ENCODE measurements at places on chromosomes 6 and 20.

- DNase-seq, result peak; percentile 22
Observed at GRCh38 chr6:18263418-18264218, 712 bp downstream of the DEK start.

DNA sequence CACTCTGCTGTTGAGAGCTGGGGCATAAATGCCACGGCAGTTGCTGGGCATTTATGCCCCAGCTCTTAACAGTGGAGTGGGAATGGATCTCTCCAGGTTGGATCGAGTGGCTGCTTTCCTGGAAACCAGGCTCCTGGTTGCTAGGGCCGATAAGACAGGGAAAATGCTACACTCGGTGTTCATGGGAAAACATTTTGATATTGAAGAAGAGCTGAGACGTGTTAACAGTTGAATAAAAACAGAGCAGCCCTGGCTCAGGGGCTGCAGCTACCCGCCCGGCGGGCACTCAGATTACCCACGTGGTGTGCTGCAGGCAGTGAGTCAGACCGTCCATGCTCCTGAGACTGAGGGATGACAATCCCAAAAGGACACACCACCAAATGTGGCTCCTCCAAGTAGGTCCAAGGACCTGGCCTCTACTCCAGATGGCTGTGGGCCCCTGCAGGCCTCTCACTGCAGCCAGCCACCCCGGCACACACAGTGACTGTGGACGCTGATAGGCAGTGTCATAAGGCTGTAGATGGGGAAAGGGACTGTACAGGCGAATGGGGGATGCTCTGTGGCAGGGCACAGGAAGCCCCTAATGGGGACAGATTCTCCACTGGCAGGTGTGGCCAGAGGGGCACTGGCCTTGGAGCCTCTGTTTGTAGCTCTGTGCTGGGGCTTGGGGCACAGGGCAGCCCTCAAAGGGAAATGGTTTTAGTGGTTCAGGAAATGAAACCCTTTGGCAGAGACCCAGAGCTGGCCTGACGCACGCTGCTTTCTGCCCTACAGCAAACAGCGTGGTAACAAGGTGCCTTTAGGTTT is 237.8 kb downstream of the LY86 start:
- DNase-seq, result no peak

DNA sequence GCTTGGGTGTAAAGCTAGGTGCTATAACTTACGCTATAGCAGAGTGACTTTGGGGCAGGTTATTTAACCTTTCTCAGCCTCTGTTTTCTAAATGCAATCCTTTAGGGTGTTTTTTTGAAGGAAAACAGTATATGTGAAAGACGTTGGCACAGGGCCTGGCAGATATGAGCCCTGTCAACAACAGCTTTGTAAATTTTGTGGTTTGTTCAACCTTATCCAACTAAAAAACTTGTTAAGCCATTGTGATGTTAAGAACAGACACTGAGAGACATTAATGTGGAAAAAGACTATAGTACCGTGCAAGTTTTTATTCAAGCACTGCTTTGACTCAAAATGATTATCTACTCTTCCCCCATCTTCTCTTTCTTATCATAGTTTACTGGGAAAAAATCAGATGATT is 8.2 kb downstream of the HECA start:
- no peak for DNase-seq

DNA sequence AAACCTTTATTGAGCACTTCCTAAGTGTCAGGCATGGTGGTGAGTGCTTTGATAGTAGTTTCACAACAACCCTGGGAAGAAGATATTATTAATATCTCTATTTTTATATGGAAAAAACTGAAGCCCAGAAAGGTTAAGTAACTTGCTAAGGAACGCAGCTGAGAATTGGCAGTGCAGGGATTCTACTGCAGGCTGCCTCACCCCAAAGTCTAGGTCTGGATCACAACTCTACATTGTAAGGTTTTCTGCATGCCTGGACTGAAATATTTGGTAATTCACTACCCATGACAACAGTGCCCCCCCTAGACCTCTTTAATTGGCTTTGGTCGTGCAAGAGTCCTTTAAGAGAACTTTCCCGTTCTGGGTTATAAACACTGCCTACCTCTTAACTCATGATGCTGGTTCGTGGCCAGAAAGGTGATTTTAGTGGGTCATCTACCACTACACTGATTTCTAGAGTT is 67.1 kb upstream of the KCNQ5 start:
- no peak for DNase-seq

DNA sequence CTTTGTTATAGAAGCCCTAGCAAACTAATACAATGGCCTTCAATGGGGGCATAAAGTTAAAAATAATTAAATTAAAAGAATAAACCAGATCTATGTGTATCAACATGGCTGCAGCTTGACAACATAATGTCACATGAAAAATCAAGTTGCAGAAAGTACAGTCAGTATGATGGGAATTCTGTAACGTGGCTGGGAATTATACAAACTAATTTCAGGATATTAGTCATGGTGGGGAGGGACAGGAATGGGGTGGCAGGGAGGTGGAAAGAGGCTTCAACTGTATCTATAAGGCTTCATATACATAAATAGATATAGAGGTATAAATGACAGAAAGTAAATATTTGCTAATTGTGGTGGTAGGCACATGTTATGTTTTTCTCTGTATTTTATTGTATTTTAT is 107.1 kb downstream of the UNC5CL start:
- DNase-seq, result no peak

- DNase-seq, result no peak
Observed at GRCh38 chr6:27678469-27678868, 205.6 kb upstream of the ZNF184 start.

DNA sequence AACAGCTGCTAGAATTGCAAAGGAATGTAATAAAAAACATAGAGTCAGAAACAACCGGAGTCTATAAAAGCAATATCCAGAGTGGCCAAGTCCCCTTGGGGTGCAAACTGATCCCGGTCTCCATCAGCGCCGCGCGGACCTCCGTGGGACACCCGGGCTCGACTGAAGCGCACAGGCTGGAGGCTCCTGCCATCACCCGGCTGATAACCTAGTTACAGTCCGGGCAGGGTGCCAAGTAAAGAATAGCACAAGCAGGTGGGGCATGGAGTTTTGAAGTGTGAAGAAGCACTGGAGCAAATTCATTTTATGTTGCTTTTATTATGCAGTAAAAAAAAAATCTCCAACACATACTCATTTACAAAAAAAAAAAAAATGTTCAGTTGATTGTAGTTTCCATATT is 205.1 kb upstream of the GMDS start:
- DNase-seq, result no peak

DNA sequence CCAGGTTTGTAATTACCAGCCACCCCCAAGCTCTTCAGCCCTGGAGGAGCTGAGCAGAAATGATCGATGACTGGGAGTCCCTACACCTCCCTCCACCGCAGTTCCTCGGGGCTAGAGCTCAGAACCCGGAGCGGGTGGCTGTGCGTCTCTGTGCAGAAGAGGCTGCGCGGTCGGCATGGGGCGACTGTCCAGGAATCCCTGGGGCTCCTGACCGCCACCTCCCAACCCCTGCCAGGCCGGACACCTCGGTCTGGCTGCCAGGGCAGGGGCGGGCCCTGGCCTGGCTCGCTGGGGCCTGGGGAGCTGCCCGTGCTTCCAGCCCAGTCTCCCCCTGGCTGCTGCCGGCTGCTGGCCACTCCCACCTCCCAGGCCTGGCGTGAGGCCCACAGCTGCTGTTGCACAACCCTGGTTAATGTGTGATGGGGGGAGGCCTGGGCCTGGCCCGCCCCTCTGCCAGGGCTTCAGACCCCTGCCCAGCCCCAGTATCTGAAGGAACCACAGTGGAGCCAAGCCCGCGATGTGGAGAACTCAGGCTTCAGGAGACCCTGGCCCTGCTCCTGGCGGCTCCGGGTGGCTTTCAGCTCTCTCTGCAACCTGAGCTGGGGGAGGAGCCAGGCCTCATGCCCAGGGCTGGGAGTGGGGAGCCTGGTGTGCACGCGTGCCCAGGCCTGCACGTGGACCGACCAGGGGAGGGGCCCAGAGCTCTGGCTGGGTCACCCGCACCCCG is 1.2 kb downstream of the SLC2A4RG start:
- DNase-seq, result no peak

DNA sequence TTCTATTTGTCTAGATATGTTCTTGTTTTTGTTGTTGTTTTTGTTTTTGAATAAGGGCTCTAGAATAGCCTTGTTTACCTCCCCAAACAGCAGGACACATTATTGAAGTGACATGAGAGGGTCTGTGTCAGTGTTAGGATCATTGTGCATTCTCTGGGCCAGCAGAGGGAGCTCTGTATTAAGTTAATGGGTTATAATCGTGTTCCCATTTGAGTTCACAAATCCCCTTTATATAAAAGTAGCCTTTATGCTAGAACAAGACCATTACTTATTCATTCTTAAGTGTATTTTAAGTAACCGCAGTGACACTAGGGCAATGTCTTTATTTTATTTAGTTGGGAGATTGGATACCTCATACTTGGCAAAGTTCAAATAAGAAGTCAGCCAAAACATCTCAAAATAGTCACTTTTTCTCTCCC is 44.8 kb downstream of the STK4 start:
- peak; percentile 49 for DNase-seq

DNA sequence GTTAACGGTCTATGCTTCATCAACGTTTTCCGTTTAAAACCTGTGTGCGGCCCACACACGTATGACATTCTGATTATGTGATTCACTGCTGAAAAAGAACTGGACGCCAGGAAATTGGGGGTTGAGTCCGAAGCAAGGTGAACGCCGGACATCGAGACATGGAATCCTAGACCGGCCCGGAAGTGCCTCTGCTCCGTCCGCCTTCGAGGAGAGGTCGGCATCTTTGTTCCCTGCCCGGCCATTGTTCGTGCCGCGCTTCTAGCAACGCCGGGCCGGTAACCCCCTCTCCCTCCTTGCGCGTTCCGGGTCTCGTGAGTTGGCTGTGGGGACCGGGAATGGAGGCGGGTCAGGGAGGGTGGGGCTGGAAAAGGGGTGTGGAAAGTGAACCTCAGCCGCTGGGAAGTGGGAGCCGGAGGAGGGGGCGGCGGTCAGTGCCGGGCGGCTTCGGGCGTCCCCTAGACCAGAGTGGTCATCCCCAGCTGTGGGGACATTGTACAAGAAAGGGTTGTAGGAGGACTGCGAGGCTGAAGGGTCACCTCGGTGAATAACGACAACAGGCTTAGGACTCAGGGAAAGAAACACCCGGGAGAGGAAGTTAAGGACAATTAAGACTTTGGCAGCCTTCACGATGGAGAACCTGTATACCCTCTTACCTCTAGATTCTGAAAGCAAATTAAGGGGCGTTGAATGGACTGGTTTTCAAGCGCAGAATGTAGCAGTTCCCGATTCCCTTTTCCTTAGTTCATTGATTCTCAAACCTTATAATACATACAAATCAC is at the start of gene ZSCAN9:
Gene ZSCAN9 (plus strand): TSS at position 220 of the 779 bp plus-strand sequence. CDS start 1,810 bp downstream, outside the sequence.
- peak; percentile 25 for DNase-seq

GRCh38 chr20:46666306-46666705 is 15.0 kb upstream of the SLC13A3 start:
- DNase-seq, result no peak

DNA sequence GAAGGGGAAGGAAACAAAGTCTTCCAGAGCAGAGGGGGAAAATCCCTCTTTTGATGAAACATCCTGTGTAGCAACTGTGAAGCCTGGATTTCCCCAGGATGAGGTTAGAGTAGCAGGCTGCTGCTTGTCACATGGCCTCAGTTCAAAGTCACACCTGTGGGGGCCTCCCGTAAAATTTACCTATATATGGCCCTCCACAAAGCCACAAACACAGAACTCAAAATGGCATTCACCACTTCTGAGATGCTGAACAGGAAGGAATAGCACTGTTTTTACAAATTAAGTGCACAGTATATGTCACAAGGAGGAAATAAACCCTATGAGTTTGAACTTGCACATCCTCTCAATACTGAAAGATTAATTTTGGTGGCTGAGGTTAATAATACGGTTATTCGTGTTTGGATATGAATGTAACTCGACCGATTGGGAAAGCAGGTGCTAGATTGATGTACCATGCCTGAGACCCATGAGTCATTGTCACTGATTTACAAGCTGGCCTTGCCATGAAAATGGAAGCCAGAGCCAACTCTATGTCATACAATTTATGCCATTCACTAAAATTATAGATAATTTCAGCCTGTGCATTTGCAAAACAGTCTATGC is 70.6 kb downstream of the SGK1 start:
- peak; percentile 67 for DNase-seq

DNA sequence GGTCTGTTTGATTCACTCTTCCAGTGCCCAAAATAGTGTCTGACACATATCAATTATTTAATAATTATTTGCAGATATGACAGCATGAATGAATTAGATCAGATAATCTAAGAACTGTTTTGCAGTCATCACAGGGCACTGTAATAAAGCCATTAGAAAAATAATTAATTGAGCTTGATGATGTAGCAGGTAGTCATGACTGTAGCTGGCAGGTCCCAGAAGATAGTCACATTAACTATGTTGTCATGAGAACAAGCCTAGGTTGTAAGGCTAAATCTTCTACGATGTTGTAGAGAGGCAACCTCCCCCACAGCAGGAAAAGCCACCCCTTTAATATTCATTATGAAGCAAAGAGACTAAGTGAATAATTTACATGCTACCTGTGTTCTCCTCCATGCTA is 243.9 kb upstream of the SPTLC3 start:
- no peak for DNase-seq

- no peak for DNase-seq
Observed at GRCh38 chr6:42120895-42121865, 21.2 kb downstream of the C6orf132 start.
